ENCODE measurements at places on chromosomes 2 and 18.
A peak's percentile ranks its signal among the peaks of the same experiment; 100 is the strongest.

GRCh38 chr2:134253117-134253704 lies 661 bp upstream of the MGAT5 start:
- no peak for DNase-seq

- DNase-seq: no peak
These were observed 8.4 kb downstream of the ITM2C start for GRCh38 chr2:230872968-230873660.

DNA sequence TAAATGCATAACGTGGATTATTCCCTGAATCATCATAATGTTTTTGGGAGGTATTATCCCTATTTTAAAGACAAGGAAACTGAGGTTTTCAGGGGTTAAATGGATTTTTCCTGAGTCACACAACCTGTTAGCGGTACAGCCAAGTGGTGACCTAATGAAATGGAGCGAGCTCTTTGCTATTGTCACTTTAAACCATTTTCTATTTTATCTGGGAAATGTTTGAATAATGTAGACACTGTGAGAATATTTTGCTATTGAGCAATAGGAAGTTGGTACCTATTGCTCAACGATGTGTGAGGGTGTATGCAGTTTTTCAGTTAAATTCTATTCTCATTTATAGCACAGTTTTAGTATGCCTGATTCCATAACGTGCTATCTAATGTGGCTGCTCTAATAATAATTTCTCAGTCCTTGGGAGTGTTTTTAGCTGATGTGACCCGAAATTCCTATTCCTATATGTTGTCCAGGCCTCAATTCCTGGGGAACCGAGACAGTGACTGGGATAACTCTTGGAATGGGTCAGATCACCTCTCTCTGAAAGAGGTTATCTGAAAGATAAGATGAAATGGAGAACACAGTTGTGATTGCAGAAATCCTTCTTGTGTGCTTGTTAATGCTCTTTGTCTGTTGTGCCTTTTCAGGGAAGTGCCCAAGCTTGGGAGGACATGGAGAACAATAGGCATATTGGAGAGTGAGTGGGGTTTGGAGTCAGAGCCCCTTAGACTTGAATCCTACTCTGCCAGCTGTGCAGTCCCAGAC lies 38.4 kb downstream of the ABCB11 start:
- no peak for DNase-seq

DNA sequence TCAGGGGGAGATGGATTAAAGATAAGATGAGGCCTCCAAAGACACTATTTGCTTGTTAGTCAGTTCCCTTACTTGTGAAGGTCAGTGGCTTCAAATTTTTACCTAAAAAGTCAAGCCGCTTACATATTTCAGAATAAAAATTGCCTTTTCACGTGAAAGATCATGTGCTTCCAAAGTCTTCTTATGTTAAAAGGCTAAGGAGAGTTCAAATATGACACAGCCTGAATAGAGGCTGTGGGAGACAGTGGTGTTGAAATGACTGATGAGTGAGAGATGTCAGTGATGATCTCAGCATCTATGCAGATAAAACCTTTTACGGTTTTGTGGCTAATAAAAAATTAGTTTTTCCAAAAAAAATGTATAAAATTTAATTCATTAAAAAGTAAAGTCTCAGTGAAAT lies 40.5 kb downstream of the UPP2 start:
- DNase-seq: no peak

GRCh38 chr18:76859474-76860339 lies 37.4 kb downstream of the ZNF236 start:
- no peak for DNase-seq

DNA sequence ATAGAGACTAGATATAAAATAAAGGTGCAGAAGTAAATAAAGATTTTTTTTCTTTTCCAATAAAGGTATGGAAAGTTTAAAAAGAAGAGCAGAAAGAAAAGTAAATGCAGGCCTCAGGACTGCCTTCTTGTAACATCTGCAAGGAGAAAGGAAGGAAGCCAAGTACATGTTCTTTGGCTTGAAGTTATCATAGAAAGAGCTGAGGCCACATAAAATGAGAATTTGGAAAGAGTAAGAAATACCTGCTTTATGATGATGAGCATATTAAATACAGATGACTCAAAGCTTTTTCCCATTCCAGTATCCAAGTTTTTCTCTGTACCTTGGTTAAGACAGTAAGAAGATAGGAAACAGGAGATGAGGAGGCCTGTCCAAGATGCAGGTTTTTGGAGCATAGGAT lies 25.3 kb upstream of the UBE2E3 start:
- no peak for DNase-seq

DNA sequence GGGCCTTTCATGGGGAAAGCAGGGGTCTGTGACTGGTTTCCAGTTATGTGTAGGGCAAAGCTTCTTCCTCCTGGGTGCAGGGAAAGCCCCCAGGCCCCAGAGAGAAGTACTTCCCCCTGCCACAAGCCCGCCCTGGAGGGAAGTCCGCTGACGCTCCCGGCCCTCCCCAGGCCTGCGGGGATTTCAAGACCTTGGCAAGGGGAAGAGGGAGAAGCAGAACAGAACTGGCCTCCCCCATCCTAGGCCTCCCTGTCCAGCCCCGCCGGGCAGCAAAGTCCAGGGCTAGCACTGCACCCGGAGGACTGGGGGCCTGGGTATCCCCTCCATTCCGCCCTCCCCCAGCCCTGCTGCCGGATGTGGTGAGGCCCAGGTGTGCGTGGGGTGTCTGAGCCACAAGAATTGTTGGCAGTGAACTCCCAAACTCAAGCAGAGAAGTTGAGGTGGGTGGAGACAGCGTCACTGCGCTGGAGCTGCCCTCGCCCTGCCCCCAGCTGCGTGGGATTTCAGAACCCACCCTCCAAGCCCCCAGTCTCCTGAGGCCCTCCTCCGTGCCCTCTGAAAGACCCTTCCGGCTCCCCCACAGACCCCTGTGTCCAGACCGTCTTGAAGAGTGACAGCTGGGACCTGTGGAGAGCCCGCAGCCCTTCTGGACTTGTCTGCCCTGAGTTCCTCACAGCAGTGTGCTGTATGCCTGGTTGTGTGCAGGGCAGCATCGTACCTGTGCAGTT lies 1.1 kb upstream of the DUSP2 start:
- DNase-seq: peak; percentile 86

DNA sequence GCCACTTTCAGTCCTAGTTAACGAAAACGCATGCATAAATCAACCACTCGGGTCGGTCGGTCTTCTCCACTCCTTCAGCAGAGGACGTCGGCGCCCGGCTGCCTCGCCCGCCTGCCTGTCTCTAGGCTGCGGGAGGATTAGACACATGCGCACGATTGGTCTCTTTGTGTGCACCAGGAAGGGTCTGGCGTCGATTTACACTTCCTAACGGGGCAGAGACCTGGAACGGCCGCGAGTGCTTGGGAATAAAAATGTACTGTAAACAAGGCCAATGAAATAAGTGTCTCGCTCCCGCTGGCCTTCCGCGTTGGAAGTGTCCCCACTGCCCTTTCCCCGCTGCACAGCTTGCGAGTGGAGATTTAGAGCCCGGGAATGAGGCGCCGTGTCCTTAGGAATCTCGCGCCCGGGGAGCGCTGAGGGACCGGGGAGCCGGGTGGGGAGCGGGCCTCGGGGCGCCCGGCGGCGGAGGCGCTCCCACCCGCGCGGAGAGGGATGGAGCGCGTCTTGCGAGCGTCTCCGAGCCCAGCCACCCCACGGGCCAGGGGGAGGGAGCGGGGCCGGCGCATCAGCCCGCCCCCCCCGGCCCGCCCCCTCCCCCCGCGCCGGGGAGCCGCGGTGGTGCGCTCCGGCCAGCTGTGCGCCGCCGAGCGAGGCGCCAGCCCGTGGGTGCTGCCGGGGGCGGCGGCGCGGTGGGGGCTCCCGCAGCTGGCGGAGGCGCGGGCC lies at the start of gene DOK6:
Gene DOK6, plus strand, starts transcription at position 636 of the 723 bp plus-strand sequence.
- DNase-seq: no peak

DNA sequence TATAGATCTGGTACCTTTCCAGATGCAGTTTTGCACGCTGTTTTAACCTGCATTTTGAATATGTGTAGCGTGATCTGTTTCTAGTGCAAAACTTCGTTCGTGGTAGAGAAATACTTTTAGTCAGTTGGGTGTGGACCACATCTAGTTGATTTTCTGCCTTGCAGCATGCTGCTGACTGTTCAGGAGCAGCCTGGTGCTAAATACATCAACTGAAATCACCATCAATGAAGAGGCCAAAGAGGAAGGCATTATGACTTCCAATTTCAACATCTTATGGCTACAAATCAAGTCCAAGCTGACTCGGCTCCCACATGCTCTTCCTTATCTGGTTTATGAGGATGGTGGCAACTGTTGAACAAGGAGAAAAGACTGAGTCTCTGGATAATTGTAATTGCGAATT lies 298.5 kb downstream of the ZNF521 start:
- no peak for DNase-seq

- no peak for DNase-seq
These were observed 90.9 kb downstream of the SP3 start for GRCh38 chr2:173874003-173874893.

DNA sequence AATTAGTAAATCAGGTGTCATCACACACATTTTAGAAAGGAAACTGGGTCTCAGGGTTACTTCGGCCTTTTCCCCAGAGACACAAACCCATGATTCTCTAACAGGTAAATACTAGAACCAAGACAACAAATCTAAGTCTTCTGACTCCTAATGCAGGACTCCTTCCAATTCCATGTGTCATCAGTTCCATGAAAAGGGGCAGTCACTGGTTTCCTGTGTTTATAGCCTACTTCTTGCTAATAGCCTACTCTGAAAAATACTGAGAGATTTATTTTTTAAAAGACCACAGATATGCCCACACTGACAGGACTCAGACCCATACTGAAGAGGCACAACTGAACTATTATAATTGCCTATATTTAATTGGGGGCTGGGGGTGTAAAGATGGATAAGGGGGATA lies 33.0 kb downstream of the RAB1A start:
- DNase-seq: no peak

- DNase-seq: no peak
These were observed 178.4 kb upstream of the TPO start for GRCh38 chr2:1234731-1235308.

DNA sequence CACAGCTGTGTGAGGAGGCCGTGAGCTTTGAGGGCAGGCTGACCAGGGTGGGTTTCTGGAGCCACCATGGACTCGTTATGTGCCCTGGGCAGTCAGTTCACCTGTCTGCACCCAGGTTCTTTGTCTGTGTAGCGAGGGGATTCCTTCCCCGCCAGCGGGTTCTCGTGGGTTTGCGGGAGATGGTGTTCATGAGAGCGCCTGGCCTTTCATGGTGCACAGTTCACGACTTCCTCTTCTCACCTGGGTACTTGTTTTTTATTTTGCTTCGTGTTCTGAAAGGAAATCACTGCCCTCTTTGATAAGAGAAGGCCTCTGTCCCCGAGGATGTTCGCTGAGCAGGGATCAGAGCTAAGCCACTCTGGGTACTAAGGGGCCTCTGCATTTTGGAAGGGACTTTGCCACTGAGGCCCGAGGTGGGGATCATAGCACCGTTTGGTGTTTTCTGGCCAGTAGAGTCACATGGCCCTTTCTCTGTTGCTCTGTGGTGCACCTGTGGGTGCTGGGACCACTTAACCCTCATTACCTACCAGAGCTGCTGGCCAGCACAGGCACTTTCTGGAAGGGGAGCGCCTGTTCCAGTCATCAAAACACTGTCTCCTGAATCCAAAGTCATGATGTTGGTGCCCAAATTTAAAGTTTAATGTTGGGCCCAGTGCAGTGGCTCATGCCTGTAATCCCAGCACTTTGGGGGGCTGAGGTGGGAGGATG lies 78.5 kb downstream of the LDLRAD4 start:
- no peak for DNase-seq

- no peak for DNase-seq
These were observed 130.0 kb downstream of the PRKCE start for GRCh38 chr2:45781464-45781811.

DNA sequence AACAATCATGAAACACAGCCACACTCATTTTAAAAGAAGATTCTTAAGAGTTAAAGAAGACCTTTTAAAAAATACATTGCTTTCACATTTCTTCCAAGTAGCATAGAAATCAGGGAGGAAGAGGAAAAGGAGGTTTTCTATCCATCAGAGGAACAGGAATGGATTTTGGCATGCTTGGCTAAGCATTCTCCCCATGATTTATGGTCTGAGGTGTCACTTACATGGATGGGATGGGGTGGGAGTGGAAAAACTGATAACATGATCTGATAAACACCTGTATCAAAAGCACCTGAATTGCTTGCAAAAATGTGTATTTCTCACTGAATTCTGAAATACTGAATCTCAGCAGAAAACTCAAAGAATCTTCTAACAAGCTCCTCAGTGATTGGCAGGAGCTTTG lies 265.9 kb downstream of the NRXN1 start:
- DNase-seq: no peak

GRCh38 chr2:210050885-210051284 lies 48.4 kb downstream of the RPE start:
- DNase-seq: no peak

Measured in activated CD4-positive, alpha-beta T cell treated with anti-CD3 and anti-CD28 coated beads, Interleukin-2, amount 50 U/mL, for 4 hours (primary cell).